HFFc6 (cell line): ENCODE measurements at places on chromosomes 6 and 20. TPM values are rescaled to one million over a fixed set of nuclear protein-coding genes. Genes with fewer than 3 reads are reported as not detected.

DNA sequence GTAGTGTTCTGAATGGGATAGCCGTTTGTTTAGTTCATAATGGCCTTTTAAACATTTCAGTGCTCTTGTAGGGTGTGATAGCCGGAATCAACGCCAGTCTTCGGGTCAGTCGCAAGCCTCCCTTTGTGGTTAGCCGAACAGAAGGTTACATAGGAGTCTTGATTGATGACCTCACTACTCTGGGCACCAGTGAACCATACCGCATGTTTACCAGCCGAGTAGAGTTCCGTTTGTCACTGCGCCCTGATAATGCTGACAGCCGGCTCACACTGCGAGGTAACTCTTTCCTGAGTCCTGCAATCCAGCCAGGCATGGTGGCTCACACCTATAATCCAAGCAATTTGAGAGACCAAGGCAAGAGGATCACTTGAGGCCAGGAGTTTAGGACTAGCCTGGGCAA lies 20.4 kb downstream of the MTO1 start:
- no peak overlapping the region for H3K4me3 ChIP-seq
- H3K4me1 ChIP-seq: no peaks in the 10 kb centered on the region

GRCh38 chr6:135382182-135382628 lies 115.3 kb downstream of the AHI1 start:
- H3K27ac ChIP-seq: no peak overlapping the region
- no peaks in the 10 kb centered on the region for H3K36me3 ChIP-seq
- no peak overlapping the region for H3K4me3 ChIP-seq
- H3K4me1 ChIP-seq: no peaks in the 10 kb centered on the region

DNA sequence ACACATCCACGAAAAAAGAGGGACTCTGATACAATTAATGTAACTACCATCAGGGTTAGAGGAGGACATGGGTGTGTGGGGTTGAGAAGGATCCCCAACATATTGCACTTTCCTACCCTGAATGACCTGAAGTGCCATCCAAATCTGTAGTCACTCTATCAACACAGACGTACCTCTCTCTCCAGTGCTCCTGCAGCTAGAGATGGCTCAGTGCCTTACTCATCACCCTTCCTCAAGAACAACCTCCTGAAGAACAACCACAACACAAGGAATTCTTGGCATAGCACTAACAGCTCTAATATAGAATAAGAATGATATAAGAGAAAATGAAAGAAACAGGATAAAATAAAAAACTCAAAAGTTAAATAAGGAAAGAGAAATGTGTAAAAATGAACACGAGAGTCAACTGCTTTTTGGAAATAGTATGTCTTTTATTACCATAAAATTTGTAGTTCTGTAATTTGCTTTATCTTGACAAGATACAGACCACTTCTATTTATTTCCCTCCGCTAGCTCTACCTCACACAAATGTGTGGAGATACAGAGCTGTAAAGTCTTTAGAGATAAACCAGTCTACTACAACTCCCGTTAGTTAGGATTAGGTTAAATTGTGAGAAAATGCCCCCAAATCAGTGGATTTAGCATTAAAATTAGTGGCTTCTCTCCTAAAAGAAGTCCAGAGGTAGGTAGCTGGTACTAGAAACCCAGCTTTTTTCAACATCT lies 63.9 kb downstream of the REV3L start:
- H3K36me3 ChIP-seq: peaks cover 3% of the 10 kb centered on the region; the same call in 1 of the 2 replicates
- peak; percentile 63 for DNase-seq
- H3K4me1 ChIP-seq: peaks cover 67% of the 10 kb centered on the region
- peak overlapping the region; percentile 76 for H3K4me3 ChIP-seq
- H3K27me3 ChIP-seq: no peaks in the 10 kb centered on the region

GRCh38 chr6:57109880-57110279 lies 19.9 kb downstream of the ZNF451 start:
- 0 out of 2 replicates have a peak, but pooled peaks cover under 1% of the 10 kb centered on the region for H3K4me1 ChIP-seq
- H3K36me3 ChIP-seq: peaks cover 8% of the 10 kb centered on the region; the same call in 1 of the 2 replicates
- H3K27ac ChIP-seq: no peak overlapping the region; the same call in 1 of the 2 replicates
- no peaks in the 10 kb centered on the region for H3K27me3 ChIP-seq

DNA sequence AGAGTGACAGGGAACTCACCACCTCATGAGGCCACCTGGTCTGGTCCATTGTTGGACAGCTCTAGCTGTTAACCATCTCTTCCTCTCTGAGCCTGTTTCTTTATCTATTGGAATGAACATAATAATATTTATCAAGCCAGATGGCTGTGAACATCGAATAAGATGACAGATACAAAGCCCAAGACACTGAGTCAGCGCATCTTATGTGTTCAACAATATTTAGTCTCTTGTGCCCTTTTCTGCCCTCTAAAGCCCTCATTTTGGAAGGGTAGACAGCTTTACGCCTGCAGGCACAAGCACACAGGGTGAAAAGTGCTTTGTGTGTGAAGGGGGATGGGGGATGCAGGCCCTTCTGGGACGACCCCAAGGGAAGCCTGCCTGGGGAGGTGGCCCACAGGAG lies 164.0 kb downstream of the GRM4 start:
- no peaks in the 10 kb centered on the region for H3K4me1 ChIP-seq
- no peak overlapping the region for H3K27ac ChIP-seq
- H3K4me3 ChIP-seq: no peak overlapping the region
- peaks cover 50% of the 10 kb centered on the region for H3K27me3 ChIP-seq

DNA sequence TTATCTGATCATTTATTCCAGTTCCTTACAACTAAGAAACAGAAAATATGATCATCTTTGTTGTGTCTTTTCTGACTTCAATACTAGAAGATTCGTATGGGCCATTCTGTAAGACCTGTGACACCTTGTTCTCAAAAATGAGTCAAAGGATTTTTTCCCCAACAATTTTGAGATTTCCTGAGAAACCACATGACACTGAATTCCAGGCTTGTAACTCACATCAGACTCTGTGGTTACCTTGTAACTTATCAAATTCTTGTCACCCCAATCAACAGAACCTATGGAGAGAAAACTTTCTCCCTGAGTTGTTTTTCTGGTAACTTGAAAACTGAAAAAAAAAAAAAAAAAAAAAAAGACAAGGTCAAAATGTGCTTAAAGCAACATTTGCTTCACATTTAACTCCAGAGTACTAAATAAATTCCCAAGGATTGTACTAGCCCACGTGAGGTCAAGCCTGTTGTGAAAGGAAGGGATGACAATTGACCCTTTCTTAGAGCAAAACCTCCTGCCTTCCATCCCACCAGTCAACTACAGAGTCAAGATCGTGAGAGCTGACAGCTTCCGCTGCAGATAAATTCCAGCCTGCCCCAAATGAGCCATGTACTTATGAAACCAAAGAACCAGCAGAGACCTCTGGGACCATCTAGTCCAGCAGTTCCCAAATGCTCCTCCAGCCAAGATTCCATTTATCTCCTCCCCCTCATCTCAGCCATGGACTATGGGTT lies 140.3 kb downstream of the TBX18 start:
- H3K27me3 ChIP-seq: no peaks in the 10 kb centered on the region; the same call in none of the 2 replicates
- peak; percentile 86 for DNase-seq
- peaks cover 58% of the 10 kb centered on the region for H3K4me1 ChIP-seq
- H3K27ac ChIP-seq: peak overlapping the region; percentile 91

Gene SPAG4
- 2.7 to 2.8 TPM (median 2.8 TPM) in 3 replicates for total RNA-seq

Gene ZBP1
- not detected in 3 replicates for total RNA-seq
